Osteoblast (primary cell): ENCODE measurements at places on chromosomes 3 and 15. TPM values are rescaled to one million over a fixed set of nuclear protein-coding genes. Genes with fewer than 3 reads are reported as not detected.

DNA sequence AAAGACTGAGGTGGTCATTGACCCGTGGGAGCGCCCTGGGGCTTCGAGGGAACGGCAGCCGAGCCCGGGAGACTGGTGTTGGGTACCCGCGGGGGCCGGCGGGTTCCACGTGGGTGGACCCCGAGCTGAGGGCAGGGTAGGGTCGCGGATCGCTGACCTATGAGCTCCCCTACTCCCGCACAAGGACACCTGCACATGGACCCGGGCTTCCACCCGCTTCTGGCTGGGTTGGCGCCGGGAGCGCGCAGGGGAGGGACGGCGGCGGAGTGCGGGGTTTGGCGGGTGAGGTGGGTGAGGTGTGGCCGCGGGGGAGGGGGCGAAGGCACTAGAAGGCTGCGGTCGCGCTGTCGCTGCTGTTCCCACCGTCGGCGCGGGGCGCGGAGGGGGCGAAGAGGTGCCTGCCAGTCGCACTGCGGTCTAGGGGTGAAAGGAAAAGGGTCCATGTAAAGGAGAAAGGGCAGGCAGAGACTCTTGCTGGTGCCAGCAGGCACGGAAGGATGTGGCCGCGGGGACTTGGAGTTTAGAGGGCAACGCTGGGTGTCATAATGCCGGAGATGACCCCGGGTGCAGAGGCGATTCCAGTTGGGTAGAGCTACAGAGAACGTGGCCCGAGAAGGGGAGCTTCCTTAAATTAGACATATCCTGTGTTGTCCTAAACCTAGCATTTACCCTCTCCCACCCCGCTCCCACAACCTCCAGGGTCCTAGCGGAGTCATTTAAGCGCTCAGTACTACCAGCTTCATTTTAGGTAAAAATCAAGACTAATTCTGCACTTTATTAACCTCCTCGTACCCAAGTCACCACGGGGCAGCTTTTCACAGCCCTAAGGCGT, 245.9 kb upstream of the TOPAZ1 start:
- H3K36me3 ChIP-seq = no peaks in the 10 kb centered on the region
- peaks cover 51% of the 10 kb centered on the region for H3K27me3 ChIP-seq
- H3K27ac ChIP-seq = no peak overlapping the region
- DNase-seq = peak; percentile 76
- peak overlapping the region; percentile 81 for H3K4me3 ChIP-seq

DNA sequence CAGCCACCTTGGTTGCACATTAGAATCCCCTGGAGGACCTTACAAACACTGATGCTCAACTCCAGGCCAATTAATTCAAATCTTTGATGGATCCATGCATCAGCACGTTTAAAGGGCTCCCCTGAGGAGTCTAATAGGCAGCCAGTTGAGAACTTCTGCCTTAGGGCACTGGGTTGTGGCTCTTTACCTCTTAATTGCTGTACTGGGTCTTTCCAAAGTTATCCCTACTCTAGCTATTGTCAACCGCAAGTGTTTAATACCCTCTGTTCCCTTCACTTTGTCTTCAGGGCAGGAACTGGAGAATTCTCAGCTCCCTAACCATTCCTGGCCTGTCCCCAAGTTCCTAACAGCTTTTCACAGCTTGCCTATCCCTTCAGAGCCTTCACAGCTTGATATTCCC, 15.0 kb upstream of the FAM174B start:
- H3K27me3 ChIP-seq = no peaks in the 10 kb centered on the region
- no peak overlapping the region for H3K27ac ChIP-seq
- H3K4me3 ChIP-seq = no peak overlapping the region
- DNase-seq = no peak

DNA sequence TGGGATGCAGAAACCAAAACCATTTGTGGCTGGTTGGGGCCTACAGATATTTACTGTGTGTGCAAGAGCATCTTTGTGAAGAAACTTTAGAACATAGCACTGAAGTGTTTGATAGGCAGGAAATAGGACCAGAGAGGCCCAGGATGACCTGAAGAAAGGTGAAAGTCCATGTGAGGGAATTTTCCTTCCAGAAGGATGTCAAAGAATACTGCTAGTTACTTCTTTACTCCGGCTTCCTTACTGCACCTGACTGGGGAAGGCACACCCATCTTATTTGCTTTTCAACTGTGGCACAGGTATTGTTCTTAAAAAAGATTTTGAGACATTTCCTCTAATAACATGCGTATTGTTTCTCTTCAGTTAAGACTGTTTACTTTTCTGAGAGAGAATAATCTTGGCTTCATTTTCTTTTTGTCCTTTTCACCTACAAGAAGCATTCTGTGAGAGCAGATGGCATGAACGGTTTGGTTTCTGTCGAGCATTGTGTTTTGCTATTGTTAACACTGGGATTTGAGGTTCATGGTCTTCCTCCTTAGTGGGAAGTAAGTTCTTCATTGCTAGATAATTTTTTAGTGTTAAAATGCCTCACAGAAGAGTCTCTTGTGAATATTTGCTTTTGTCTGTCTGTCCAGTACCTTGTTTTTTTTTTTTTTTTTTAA, 71.5 kb downstream of the SLCO3A1 start:
- H3K4me3 ChIP-seq = no peak overlapping the region
- H3K4me1 ChIP-seq = peaks cover 16% of the 10 kb centered on the region
- no peaks in the 10 kb centered on the region for H3K36me3 ChIP-seq
- H3K27ac ChIP-seq = no peak overlapping the region
- H3K27me3 ChIP-seq = no peaks in the 10 kb centered on the region

DNA sequence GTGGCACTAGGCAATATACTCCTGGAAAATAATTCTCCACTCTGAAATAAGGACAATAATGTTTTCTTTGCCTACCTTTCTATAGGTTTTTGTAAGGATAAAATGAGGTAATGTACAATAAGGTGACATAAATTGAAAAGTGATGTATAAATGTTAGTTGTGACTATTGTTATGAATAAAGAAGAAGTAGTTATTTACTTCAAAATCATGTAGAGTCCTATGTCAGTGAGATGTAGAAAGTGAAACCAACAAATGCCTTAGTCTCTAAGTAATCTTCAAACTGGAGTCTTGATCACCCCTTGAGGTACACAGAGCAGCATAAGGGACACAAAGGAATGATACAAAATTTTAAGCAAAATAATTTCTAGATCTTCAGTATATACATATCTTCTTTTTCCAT, 60.3 kb upstream of the TP63 start:
- H3K4me1 ChIP-seq = peaks cover 11% of the 10 kb centered on the region
- H3K36me3 ChIP-seq = no peaks in the 10 kb centered on the region
- H3K4me3 ChIP-seq = no peak overlapping the region
- DNase-seq = no peak
- no peak overlapping the region for H3K27ac ChIP-seq

DNA sequence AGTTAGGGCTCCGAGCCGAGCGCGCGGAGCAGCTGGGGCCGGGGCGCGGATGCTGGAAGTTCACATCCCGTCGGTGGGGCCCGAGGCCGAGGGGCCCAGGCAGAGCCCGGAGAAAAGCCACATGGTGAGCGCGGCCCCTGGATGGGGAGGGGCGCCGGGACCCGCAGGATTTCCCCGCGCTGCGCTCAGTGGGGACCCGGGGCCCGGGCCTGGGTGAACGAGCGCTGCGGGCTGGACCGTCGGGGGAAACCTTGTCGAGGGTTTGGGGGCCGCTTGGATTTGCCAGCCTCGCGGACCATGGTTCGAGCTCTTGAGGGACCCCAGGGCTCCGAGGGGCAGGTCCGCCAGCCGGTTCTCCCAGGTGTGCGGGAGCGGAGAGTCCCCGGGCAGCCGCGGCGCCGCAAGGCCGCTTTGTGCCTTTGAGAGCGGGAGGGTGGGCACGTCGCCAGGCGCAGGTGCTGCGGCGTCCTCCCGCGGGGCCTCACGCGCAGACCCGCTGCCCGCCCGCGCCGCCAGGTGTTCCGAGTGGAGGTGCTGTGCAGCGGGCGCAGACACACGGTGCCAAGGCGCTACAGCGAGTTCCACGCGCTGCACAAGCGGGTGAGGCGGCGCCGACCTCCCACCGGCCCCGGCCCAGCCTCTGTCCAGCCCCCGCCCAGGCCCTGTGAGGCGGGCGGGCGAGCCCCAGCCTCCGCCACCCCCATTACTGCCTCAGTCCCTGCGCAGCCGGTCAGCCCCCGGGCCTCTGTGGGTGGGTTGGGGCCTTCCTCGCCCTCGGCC, at the start of gene SNX22:
TSS of gene SNX22 (plus strand) at position 5 of the 780 bp plus-strand sequence. CDS start at position 50, 45 bp downstream.
- H3K4me1 ChIP-seq = peaks cover 3% of the 10 kb centered on the region
- peak within 1 kb of the TSS; percentile 48 for H3K4me3 ChIP-seq
- peaks cover 21% of the 10 kb centered on the region for H3K27me3 ChIP-seq
- peak; percentile 87 for DNase-seq
- H3K36me3 ChIP-seq = peaks cover 24% of the 10 kb centered on the region

TGM4 gene
- total RNA-seq = not detected in 2 replicates

GRCh38 chr3:172307141-172307560, 141.1 kb downstream of the GHSR start:
- H3K4me1 ChIP-seq = peaks cover 39% of the 10 kb centered on the region
- no peak overlapping the region for H3K4me3 ChIP-seq
- no peak for DNase-seq
- H3K27me3 ChIP-seq = no peaks in the 10 kb centered on the region

GRCh38 chr15:91200101-91200754, 100.2 kb downstream of the SV2B start:
- H3K4me1 ChIP-seq = no peaks in the 10 kb centered on the region
- no peak for DNase-seq
- no peaks in the 10 kb centered on the region for H3K36me3 ChIP-seq
- H3K27ac ChIP-seq = no peak overlapping the region

DNA sequence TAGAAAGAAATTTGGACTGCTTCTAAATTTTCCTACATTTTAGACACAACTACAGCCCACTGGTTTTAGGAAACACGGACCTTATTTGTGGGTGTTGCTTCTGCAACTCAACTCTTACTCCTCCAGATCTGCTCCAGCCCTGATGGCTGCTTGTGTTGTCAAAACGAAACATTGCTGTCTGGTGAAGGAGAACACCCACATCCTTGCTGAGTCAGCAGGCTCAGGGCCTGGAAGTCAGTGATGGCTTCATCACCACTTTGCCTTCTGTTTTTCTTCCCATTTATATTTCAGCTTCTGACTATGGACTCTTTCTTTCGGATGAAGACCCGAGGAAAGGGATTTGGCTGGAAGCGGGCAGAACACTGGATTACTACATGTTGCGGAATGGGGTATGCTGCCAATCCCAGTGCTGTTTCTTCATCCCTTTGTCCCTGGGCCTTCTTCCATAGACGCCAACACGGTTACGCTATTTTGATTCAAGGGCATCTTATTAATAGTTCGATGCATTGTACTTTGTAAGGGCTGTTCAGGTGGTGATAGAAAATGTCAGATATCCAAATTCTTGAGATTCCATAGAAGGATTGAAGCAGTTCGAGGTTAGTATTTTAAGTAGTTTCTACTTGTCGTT, 392.6 kb upstream of the TPM1 start:
- no peak overlapping the region for H3K4me3 ChIP-seq
- no peak overlapping the region for H3K27ac ChIP-seq
- no peaks in the 10 kb centered on the region for H3K27me3 ChIP-seq
- H3K36me3 ChIP-seq = peaks cover 10% of the 10 kb centered on the region
- peak; percentile 87 for DNase-seq
- H3K4me1 ChIP-seq = peaks cover 20% of the 10 kb centered on the region

DNA sequence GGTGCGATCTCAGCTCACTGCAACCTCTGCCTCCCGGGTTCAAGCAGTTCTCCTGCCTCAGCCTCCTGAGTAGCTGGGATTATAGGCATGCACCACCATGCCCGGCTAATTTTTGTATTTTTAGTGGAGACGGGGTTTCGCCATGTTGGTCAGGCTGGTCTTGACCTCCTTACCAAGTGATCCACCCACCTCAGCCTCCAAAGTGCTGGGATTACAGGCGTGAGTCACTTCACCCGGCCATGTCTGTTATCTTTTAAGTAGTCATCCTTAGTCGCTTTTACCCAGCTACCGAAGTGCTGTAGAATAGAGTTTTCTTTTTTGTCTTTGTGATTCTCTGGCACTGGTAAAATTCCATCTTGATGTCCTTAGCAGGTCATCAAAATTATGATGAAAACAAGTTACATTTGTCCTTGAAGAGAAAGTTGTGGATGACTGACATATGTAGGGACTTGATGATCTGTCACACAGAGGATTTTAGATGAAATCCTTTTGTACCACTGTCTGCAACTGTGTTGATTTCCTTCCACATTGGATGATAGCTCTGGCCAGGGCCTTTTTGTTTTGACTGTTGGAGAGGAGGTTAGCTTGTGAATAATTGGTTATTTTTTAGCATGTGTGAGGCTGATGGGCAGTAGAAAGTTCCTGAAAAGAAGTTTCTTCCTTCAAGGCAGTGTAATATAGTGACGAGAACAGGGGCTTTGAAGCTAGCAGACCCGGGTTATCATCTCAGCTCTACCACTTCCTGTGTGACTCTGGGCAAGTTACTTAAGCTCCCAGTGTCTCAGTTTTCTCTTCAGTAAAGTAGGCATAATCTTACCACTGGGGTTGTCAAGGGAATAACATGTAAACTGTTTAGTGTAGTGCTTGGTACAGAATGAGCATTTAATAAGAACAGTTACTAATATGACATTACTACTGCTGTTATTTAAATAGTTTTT, 18.8 kb downstream of the ATG7 start:
- H3K36me3 ChIP-seq = peaks cover 4% of the 10 kb centered on the region
- no peaks in the 10 kb centered on the region for H3K27me3 ChIP-seq
- peak overlapping the region; percentile 98 for H3K27ac ChIP-seq
- DNase-seq = no peak

MYL3 gene
- not detected in 2 replicates for total RNA-seq

- H3K27ac ChIP-seq = peak overlapping the region; percentile 86
- H3K27me3 ChIP-seq = no peaks in the 10 kb centered on the region
- DNase-seq = no peak
- no peak overlapping the region for H3K4me3 ChIP-seq
- H3K36me3 ChIP-seq = no peaks in the 10 kb centered on the region
- peaks cover 44% of the 10 kb centered on the region for H3K4me1 ChIP-seq
Observed at GRCh38 chr15:60406513-60407414, 9.0 kb upstream of the ANXA2 start.

CDHR4 gene
- total RNA-seq = under 0.01 TPM in 1 of 2 replicates, not detected in the other

- H3K4me1 ChIP-seq = peaks cover 4% of the 10 kb centered on the region
- no peaks in the 10 kb centered on the region for H3K27me3 ChIP-seq
- H3K27ac ChIP-seq = no peak overlapping the region
Observed at GRCh38 chr15:75425966-75426500, 25.5 kb downstream of the SIN3A start.

APPL1 gene
- total RNA-seq = 53.6 and 63.9 TPM in 2 replicates

DNA sequence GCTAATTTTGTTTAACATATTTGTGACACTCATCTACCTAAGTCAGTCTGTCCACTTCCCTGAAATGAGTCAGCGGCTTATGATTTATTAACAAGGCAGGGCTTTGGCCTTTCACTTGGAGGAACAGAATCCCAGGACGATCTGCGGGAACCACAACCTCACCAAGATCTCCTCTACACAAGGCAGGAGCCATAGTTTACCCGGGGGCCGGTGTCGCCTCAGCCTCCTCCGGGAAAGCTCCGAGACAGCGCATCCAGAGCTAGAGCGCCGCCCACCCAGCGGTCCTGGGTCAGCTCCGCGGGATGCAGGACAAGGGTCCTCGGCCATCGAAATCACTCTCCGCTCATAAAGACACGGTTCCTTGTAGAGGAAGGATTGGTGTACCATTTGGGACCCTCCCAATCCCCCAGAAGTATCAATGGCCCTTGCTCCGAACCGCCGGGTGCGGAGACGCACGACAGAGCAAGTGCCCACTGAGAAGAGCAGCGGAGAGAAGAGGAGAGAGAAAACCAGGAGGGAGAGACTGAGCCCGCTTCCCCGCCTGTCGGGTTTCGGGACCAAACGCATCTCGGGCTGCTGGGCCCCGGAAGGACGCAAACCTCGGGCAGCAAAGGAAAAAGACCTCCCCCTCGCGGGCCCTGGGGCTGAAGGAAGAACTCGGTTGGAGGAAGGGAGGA, 13.1 kb upstream of the ALCAM start:
- DNase-seq = peak; percentile 57
- peaks cover 30% of the 10 kb centered on the region for H3K4me1 ChIP-seq
- no peaks in the 10 kb centered on the region for H3K36me3 ChIP-seq
- no peaks in the 10 kb centered on the region for H3K27me3 ChIP-seq
- peak overlapping the region; percentile 72 for H3K27ac ChIP-seq
